ENCODE measurements at places on chromosomes 6 and 20. TPM values are rescaled to one million over a fixed set of nuclear protein-coding genes. Genes with fewer than 3 reads are reported as not detected.

C4A gene
- polyA plus RNA-seq, result 26.2 TPM

ARMH2 gene
- polyA plus RNA-seq, result not detected

BPIFA1 gene
- polyA plus RNA-seq, result not detected

TAAR2 gene
- polyA plus RNA-seq, result not detected

GLP1R gene
- 0.12 TPM for polyA plus RNA-seq

TRIM10 gene
- 0.49 TPM for polyA plus RNA-seq

MAP7 gene
- 30.0 TPM for polyA plus RNA-seq

SUN5 gene
- polyA plus RNA-seq, result not detected

FBXL4 gene
- polyA plus RNA-seq, result 29.5 TPM

MBOAT1 gene
- polyA plus RNA-seq, result 23.1 TPM

TUBB2B gene
- 119 TPM for polyA plus RNA-seq

CDKN1A gene
- 9.2 TPM for polyA plus RNA-seq

CTCFL gene
- polyA plus RNA-seq, result 0.46 TPM

Measured in left renal pelvis (tissue), 4 donors.